ENCODE measurements at places on chromosomes 4 and X.

DNA sequence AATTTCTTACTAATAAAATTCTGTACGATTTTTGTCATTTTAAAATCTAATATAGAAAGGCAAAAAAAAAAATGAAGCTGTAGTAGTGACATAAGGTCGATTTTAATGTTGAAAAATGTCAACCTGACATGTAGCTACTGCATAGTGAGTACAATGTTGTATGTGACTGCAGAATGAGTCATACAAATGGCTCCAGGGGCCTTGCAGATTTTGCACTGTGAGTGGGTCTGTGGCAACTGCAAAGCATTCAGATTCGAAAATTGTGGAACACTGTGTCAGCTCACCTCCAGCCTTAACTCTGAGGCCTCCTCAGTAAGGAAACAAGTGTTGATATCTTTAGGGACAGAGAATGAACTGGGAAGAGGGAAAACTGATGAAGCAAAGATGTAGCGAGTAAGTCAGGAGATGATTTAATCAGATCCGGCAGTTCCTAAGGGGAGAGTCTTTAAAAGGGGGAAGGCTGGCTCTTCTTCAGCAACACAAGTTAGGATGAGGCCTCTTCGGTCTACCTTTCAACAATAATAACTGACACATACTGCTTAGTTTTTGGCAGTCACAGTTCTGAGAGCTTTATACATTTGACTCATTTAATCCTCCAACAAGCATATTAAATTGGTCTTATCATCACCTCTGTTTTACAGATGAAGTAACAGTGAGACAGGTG is 24.9 kb downstream of the TKTL2 start:
- DNase-seq = peak; percentile 1

GRCh38 chr4:68288393-68288740 is 42.9 kb upstream of the TMPRSS11B start:
- no peak for DNase-seq

DNA sequence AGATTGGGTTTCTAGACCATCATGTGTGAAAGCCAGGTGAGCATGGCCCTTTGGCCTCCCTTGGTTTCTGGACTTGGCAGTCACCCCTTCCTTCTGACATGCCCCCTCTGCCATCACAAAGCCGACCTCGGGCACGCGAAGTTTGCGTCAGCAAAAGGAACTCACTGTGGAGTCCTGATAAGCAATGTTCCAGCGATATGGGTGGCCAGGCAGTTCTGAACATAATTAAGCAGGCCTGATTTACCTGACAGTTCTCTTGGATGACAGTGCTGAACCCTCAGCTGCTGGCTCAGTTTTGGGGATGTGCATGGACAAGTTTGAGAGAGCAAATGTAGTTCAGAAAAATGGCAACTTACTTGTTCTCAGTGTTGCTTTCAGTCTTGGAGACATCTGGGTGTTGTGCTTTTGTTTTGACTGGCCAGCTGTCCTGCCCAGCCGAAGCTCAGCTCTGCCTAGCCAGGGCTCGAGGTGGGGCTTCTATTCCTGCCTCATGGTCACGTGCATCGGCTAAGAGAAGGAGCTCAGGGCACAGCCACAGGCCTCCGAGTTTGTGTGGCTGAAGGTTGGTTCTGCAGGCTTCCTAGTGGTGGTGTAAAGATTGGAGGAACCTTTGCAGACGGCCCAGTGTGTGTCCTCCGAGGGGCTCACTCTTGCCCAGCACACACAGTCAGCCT is 78.3 kb downstream of the CLDN34 start:
- no peak for DNase-seq

DNA sequence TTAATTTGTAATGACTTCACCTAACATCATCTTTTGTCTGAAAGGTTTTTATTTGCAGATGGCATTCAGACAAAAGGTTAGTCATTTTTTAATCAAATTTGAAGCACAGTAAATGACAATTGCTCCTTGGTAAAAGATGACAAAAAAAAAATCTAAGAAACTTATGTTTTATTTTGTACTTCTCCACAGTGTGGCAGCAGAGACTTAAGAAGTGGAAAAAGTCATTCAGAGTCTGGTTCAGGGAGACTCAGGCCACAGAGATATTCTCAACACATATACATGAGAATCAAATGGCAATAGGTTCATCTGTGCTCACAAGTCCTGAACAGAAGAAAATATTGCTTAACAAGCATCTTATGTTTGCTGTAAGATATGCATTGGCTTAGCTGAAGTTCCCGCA is 436.2 kb downstream of the KCNIP4 start:
- no peak for DNase-seq

- DNase-seq = no peak
Observed at GRCh38 chrX:26387906-26388305, 171.9 kb downstream of the MAGEB5 start.

- DNase-seq = no peak
Observed at GRCh38 chr4:40648131-40648530, 18.5 kb upstream of the RBM47 start.

DNA sequence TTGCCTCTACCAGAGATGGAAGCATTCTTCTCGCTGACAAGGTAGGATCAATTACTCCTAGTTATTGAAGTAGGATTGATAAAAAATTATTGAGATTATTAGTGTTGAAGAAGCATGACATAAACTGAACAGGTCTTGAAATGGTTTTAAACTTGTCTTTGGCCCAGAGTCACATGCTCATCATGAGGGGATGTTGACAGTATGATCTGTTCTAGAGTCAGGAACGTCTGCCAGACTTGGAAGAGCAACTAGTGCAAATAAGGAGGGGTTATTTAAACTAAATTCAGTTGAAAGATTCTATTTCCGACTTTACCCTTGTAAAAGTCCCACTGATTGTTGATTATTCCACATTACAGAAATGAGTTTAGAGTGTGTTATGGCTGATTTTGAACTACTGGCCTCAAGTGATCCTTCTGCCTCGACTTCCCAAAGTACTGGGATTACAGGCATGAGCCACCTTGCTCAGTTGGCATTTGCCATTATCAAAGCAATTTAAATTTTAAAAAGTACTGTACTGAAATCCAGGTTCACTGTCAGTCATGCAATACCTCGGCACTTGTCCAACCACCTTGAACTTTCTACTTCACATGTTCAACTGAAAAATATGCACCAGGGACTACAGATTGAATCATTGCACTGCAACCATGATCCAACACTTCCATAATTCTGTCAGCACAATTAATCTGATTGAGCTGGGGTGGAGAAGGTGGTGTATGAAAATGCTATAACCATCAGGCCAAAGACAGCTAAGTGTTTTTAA is 19.7 kb downstream of the FABP2 start:
- no peak for DNase-seq

DNA sequence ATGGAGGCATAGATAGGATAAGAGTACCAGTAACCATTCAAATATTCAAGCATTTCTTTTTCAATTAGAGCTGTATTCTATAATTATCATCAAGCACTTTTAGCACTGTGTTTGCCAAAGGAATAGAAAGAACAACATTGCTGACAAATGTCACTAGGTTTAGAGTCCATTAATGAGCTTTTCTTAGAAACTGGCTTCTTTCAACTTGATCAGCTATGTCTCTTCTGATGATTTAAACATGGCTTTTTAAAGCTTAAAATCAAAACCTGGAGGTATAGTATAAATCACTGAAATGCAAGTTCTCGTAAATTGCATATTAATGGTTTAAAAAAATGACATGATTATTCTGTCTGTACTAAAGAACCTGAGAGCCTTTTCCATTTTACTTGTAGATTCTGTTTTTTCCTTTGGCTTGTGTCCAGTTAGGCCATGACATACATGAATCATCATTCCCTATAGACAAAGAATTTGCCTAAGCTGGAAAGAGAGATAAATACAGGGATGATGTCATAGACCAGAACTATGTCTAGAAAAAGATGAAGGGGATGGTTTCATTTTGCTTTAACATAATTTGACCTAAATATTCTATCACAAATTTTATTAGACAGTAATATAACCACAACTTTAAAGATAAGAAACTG is 340.1 kb upstream of the CTSO start:
- DNase-seq = peak; percentile 68

DNA sequence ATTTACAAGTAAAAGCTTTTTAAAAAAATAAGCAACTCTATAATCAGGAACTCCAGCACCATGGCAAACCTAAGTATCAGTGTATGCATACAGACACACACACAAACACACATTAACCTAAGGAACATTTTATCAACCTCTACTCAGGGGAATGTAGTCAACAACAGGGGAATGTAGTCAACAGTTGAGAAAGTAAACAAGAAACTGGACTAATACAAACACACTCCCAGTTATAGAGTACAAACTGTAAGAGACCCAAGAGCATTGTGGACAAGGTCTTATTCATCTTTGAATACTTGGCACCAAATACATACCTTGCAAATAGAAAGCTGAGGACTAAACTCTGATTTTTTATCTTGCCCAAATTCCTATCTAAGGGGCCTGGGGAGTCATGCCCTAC is 36.2 kb downstream of the PAPSS1 start:
- DNase-seq = no peak

DNA sequence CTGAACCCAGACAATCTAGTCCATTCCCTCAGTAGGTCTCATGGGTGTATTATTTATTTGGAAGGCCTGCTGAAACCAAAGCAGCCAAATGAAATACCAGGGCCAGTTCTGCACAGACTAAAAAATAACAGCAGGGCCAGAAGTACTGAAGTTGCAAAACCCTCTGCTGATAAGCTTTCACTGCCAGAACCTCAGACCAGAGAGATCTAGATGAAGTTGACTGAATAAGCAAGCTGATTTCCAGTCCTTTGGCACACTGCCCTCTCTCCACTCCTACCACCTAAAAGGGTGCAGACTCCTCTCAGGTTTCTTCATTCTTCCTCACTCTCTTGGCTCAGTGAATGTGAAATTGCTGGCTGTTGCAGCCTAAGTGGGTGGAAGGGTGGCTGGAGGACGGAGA is 276.7 kb upstream of the KLF3 start:
- no peak for DNase-seq

DNA sequence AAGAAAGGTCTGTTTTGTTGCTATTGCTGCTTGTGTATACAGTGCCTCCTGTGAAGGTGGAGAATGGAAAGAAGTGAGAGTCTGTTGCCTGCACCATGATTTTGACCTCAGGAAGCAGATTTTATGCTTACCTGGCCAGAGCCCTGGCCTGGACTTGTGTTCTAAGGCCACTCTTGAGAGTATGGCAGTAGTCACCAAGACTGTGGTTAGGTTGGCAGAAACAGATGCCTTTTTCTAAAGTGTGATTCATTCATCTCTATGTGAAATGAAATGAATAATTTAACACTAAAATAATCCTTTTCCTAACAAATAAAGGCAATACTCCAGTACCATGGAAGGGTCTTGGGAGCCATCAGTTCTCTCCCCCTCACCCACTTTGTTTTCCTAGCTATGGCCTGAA is 161.8 kb downstream of the DCLK2 start:
- no peak for DNase-seq

DNA sequence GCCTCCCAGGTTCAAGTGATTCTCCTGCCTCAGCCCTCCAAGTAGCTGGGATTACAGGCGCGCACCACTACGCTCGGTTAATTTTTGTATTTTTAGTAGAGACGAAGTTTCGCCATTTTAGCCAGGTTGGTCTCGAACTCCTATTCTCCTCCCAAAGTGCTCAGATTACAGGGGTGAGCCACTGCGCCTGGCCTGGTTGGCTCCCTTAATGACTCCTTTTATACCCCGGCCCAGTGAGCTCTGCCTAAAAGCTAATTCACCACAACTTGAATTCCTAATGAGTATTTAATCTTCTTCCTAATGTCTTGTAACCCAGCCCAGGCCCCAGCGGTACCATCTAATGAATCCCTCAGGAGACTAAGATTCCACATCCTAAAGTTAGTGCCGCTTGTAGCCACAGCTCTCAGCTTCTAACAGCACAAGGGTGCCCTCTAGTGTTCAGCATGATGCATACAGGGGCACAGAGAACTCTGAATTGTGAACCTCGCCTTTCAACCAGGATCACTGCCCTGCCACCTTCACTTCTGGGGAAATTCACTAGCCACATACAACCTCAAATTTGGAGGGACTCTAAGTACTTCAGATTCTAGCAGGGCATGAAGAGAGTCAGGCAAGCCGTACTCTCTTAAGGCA is 89.5 kb downstream of the OR13H1 start:
- peak; percentile 34 for DNase-seq

GRCh38 chr4:184573701-184574100 is 75.5 kb downstream of the CASP3 start:
- DNase-seq = no peak
